ENCODE measurements at places on chromosomes 3 and 15. TPM values are rescaled to one million over a fixed set of nuclear protein-coding genes. Genes with fewer than 3 reads are reported as not detected.

Gene MAP3K13
- total RNA-seq, result 13.4 TPM

Gene ARGFX
- total RNA-seq, result not detected

Gene AGBL1
- not detected for total RNA-seq

Gene CNOT10
- 28.8 TPM for total RNA-seq

Gene ATP8B4
- 19.5 TPM for total RNA-seq

Gene MAGEF1
- 16.7 TPM for total RNA-seq

Gene TMEM89
- not detected for total RNA-seq

Gene FBXL2
- total RNA-seq, result 16.2 TPM

Gene RNF111
- 12.6 TPM for total RNA-seq

Gene STAC
- 6.8 TPM for total RNA-seq

Gene NDN
- 47.7 TPM for total RNA-seq

Gene SLC28A2
- not detected for total RNA-seq

Gene SERINC4
- under 0.01 TPM for total RNA-seq

Gene DNAH1
- total RNA-seq, result 1.8 TPM

Gene SPINT1
- total RNA-seq, result under 0.01 TPM

Gene PLA2G4E
- not detected for total RNA-seq

Gene DLL4
- under 0.01 TPM for total RNA-seq

Gene PRTG
- 4.0 TPM for total RNA-seq

Gene RARRES1
- total RNA-seq, result 93.3 TPM

Gene PRSS50
- not detected for total RNA-seq

Gene LCTL
- 0.26 TPM for total RNA-seq

Gene GUCA1C
- not detected for total RNA-seq

Gene LCMT2
- total RNA-seq, result 7.2 TPM

Gene C3orf20
- not detected for total RNA-seq

Gene CATSPER2
- total RNA-seq, result 2.3 TPM

Gene GHSR
- total RNA-seq, result not detected

Gene CCR8
- not detected for total RNA-seq

Gene ITGA11
- total RNA-seq, result 29.6 TPM

Gene GP9
- not detected for total RNA-seq

Gene MUC20
- under 0.01 TPM for total RNA-seq

Gene ACVR2B
- total RNA-seq, result 2.3 TPM

Gene MYL3
- total RNA-seq, result 0.50 TPM

Gene ZNF385D
- 0.83 TPM for total RNA-seq

Gene ROBO1
- total RNA-seq, result 104 TPM

Measured in fibroblast of lung (primary cell).